ENCODE measurements at places on chromosomes 16 and 17.

DNA sequence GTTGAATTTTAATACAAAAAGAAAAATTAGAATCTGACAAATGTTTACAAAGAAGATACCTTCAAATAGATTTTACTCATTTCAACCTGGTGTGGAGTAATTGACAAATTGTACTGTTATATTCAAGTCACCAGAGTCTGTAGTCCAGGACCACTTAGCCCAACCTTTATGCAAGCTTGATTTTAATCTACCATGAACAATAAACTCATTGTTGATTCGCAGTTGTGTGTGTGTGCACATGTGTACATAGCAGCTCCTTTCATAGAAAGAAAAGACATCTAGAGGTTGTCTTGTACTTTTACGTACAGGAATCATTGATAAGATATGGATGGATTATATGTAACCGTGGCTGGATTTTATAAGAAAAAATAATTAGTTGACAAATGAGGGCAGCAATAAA is 20.7 kb upstream of the LRRC37A start:
- DNase-seq = no peak

DNA sequence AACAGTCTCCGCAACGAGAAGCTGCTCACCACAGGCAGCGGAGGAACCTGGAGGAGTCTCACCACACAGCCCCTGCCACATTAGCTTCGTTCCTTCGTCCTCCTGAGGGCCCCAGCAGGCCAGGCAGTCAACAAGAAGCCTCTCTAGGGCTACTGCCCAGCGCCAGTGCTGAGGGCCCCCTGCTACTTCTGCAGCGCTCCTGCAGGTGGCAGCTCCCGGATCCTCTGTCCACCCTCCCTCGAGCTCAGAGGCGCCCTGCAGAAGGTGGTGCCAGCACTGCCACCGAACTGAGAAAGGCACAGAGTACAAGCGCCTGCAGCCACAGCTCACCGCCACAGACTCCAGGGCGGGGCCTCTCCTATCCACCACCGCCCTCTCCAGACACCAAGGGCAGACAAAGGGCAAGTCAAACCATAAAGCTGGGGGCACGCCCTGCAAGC is 27.3 kb downstream of the KDM8 start:
- no peak for DNase-seq

DNA sequence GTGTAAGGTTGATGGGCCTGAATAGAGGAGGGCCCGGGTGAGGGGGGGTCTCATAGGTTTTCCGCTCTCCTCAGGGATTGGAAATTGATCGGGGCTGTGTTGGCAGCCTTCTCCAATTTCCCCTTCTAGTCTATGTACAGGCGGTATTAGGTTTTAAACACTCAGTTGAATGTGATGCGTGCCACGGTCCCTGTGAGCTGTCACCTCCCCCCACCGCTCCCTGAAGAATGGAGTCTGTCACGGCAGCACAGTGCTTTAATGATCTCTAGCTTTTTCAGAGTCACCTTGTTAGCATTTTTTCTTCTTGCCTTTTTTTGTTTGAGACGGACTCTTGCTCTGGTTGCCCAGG is 800 bp downstream of the COX4I1 start:
- no peak for DNase-seq

DNA sequence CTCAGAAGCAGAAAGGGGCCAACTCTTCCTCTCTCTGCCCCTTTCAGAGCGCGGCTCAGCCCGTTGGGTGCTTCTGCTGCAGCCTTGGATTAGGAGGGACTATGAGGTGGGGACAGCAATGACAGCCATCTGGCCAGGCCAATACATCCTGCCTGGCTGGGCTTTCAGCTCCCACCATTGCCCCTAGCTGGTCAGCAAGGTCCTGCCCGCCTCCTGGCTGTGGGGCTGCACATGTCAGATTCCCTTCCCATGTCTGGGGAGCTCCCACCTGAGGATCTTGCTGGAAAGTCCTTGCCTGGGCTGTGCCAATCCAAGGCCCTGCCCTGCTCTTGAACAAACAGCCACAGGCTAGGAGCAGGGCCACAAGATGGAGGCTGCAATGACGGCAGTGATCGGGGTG is 8.3 kb downstream of the TRIM65 start:
- DNase-seq = no peak

GRCh38 chr17:31225831-31226230 is 71.2 kb downstream of the OMG start:
- DNase-seq = no peak

DNA sequence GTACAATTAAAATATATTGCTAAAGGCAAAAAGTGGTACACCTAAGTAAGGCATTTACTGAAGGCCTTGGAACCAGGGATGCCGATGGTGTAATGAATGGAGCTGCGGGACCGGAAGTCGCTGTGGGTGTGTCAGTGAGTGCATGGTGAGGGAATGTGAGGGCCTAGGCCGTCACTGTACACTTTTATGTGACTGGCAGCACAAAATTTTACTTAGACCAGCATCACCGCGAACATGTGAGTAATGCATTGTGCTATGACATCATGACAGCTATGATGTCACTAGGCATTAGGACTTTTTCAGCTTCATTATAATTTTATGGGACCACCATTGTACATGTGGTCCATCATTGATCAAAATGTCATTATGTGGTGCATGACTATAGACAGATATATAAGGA is 14.7 kb downstream of the ALOX15B start:
- no peak for DNase-seq

GRCh38 chr17:81701288-81702071 is 1.7 kb upstream of the MRPL12 start:
- no peak for DNase-seq

- no peak for DNase-seq
Measured at GRCh38 chr16:70529051-70529777, 5.6 kb downstream of the SF3B3 start.

GRCh38 chr16:30977502-30977901 is 7.5 kb upstream of the HSD3B7 start:
- no peak for DNase-seq

- no peak for DNase-seq
Measured at GRCh38 chr17:27975146-27976011, 67.1 kb upstream of the NLK start.

DNA sequence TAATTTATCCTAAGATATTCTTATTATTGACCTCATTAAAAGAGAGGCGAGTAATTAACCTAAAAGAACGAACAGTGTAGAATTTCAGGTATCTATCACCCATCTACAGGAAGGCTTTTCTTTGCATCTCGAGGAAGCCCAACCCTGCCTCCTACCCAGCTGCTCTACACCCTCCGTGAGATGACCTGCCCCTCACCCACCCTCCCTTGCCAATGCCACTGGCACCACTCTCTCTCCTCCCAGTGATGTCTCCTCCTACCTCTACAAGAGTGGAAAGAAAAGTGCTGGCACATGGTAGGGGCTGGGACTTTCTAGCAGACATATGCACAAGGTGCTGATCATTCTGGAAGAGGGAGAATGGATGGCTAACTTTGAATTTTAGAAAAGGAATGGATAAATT is 22.9 kb upstream of the FOXJ1 start:
- no peak for DNase-seq

- no peak for DNase-seq
Measured at GRCh38 chr16:12804395-12804794, 708 bp upstream of the CPPED1 start.

All from ecto neural progenitor cell (in vitro differentiated cells).